ENCODE measurements at places on chromosomes 11 and 22.

- DNase-seq: no peak
Observed at GRCh38 chr11:134228625-134229024, 4.2 kb downstream of the VPS26B start.

DNA sequence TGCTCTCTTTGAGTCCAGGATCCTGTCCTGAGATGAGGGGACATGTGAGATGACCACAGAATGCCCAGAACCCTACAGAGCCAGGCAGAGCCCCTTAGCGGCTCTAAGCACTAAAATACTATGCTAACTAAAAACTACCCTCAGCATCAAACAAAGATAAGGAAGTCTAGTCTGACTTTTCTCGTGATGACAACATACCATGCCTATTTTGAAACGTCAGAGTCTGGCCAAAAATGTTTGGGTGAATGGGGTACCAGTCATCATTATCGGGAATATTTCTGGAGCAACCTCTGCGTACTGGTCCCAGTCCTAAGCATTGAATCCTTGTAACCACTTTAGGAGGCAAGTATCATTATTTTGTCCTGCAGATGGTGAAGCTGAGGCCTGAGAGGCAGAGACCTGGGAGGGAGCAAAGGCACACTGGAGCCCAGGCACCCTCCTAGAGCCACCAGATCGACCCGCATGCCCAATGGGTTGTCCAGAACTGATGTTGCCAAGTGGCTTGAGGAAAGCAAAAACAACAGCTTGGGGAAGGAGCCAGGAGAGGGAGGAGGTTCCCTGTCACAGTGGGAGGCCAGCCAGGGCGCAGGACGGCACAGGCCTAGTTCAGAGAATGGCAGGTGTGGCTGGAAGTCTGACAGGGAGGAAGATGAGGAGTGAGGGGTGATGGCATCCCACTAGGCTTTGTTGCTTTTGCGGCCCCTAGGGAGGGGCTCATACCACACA is 7.2 kb upstream of the OSM start:
- DNase-seq: no peak

GRCh38 chr11:6670202-6670830 is 12.8 kb downstream of the MRPL17 start:
- DNase-seq: no peak

DNA sequence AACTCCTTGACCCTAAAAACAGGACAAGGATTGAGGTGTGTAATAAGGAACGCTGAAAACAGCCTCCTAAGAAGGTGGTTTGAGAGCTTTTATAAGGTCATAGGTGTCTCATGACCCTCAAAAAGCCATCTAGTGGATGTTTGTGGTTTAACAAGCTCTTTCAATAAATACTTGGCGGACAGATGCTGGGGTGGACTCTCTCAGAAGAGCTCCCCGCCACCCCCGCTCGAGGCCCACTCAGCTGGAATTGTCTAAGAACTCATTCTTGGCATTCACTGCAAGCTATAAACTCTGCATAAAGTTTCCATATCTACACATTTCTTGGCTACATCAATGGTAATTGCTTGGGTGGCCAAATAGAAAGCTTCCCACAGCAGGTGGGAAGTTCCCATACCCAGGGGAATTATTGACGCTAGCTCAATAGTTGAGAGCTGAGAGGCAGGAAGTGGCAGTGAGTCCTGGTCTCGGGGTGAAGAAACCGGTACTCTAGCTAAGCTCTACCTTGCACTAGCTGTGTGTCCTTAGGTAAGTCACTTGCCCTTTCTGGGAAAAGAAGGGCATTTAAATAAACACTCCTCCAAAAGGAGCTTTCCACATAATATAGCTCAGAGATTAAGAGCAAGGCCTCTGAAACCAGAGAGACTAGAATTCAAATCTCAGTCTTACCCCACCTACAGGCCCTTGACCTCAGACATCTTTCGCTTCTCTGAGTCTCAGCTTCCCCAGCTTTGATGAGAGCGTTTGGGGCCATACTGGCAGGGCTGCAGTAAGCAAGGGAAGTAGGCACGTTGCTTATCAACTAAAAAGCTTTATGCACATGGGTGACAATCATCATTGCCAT is 6.4 kb downstream of the MS4A15 start:
- no peak for DNase-seq

- DNase-seq: no peak
Observed at GRCh38 chr11:94077552-94078293, 50.9 kb upstream of the PANX1 start.

- DNase-seq: no peak
Observed at GRCh38 chr11:18459634-18460033, 4.0 kb downstream of the LDHAL6A start.

DNA sequence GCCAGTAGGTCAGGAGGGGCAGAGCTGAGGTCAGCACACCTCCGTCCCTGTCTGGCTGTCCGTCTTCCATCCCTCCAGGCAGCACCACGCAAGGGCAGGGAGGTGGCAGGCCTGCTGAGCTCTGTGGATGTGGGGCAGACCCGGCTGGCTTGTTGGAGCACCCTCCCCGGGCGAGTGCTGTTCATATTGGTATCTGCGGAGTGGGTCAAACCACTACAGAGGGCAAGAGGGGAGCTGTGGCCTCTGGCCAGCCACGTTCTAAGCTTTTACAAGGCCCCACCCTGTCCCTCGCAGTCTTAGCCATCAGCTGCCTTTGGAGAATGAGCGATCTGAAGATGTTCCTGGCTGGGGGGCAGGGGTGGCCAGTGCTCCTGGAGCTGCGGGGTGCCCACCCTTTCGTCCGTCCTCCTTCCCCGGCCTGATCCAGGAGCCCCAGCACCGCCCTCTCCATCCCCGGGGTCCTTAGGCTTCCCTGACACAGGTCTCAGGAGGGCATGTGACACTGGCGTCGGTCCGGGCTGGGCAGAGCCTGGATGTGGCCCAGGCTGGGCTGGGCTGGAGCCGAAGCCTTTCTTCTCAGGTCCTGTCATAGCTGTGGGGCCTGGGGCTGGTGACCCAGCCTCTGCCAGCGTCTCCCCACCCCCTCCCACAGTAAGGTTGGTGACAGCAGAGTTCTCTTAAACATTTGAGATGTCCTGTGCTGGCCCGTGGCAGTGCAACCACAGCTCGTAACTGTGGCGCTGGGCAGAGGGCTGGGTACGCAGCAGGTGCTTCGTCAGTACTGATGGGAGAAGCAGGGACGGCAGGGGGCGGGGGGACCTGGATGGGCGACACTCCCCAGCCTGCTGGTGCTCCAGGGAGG is 31.7 kb upstream of the GRAMD4 start:
- no peak for DNase-seq
